ENCODE measurements at places on chromosomes 11 and 22.

GRCh38 chr22:31826443-31826842 lies 72.6 kb downstream of the DEPDC5 start:
- no peak for DNase-seq

DNA sequence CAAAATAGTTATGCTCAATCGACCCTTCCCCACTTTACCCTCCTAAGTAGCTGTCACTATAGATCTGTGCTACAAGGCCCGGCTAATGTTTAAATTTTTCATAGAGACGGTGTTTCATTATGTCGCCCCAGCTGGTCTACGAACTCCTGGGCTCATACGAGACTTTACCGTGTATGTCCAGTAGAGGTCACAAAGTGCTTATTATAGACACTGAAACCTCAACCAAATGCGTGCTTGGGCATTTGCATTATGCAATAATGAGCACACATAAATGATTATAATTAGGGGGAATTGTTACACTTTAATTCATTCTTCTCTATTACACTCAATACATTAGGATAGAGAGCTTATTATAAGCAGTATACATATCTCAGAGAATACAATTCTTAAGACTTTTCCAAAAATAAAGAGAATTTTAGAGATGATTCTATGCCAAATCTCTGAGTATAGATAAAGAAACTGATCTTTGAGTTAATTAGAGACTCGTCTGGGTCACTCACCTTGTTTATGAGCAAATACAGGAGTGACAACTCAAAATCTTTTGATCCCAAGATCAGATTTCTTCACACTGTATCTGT lies 12.5 kb upstream of the MRPL16 start:
- DNase-seq, result peak; percentile 82

GRCh38 chr11:134850566-134850965 lies 438.5 kb upstream of the B3GAT1 start:
- no peak for DNase-seq

GRCh38 chr11:43947003-43947500 lies 4.6 kb downstream of the C11orf96 start:
- DNase-seq, result peak; percentile 66

- DNase-seq, result no peak
Measured at GRCh38 chr22:25742918-25743708, 1.1 kb downstream of the MYO18B start.

GRCh38 chr11:18713646-18714442 lies 12.1 kb downstream of the IGSF22 start:
- DNase-seq, result no peak

GRCh38 chr11:119614222-119615002 lies 114.6 kb downstream of the NECTIN1 start:
- DNase-seq, result no peak

DNA sequence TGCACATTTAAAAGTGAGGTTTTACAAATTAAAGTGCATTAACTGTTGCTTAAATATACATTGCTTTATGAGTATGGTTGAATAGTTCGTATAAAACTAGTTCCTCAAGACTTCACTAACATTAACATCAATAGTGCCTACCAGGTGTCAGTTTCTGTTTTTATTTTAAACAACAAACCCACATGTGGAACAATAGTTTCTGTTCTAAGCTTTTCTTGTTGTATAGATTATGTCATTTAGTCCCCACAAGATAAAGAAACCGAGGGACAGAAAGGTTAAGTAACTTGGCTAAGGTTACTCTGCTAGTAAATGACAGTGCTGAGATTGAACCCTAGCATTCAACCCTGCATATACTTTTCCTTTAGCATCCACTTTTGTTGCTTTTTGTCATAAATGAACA lies 41.4 kb upstream of the ST14 start:
- no peak for DNase-seq

- no peak for DNase-seq
Measured at GRCh38 chr11:75380716-75381420, 18.4 kb upstream of the RPS3 start.

GRCh38 chr22:45358127-45358526 lies 48.4 kb downstream of the FAM118A start:
- DNase-seq, result no peak

DNA sequence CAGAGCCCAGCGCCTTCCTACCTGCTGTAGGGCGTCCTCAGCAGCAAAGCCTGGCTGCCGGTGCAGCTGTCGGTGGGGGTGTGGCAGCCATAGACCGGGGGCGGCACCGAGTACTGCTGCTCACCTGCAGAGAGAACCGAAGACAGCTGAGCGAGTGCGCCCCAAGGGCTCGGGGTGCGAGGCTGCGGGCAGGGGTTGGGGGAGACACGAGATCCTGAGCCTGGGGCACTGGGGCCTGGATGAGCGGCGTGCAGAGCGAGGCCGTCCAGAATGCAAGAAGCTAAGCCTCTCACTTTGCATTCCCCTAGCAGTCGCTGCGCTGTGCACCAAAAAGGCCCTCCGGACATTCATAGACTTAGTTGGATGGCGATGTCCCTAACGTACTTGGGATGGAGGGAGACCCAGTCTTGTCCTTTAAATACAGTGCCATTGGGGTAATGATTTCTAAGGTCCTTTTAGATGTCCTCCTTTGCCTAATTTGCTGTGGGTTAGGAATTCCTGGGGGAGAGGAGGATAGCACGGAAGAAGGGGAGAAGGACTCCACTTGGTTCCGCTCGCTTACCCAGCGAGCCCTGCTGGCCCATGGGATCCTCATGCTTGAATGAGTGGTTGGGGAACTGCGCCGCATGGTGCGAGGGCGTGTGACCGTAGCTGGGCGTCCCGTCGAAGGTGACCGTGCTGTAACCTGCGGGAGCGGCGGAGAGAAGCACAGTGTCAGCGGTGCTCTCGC lies 7.2 kb downstream of the WT1 start:
- no peak for DNase-seq

- DNase-seq, result no peak
Measured at GRCh38 chr22:40216041-40216756, 38.5 kb downstream of the TNRC6B start.

DNA sequence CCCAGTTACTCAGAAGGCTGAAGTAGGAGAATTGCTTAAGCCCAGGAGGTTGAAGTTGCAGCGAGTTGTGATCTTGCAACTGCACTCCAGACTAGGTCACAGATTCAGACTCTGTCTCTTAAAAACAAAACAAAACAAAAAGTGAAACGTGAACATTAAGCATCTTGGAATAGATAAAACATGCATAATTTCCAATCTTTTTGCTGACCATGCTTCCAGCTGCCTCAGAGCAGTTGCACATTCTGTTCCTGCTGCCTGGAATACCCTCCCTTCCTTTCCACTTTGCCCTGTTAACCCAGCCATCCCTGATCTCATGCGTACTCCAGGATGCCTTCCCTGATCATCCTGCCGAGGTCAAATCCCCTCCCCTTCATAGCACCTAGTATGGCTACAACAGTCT lies 718 bp upstream of the CCDC88B start:
- no peak for DNase-seq

DNA sequence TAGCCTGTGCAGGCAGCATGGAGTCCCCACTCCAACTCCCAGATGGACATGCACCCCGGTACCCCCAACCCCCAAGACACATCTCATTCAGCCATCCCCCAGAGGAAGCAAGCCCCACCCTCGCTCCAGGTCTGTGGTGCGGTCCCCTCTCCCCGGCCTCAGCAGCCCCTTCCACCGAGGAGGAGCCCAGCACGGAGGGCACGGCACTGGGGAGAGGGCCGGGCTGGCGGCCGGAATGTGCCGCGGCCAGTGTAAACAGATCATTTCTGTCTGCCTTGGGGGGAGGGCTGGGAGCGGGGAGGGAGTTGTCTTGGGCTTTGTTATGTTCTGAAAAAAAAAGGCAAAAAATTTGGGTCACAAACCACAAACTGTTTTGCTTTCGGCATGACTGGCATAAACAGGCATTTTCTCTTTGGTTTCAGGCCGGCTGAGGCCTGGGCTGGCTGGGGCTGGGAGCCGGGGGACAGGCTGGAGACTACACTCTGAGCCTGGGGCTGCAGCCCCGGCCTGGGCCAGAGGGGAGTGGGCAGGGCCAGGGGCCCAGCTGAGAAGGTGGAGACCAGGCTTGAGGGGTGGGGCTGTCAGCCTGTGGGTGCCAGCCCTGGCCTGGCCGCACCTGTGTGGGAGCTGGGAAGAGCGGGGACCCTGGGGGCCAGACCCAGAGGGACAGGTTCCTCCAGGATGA lies 16.8 kb downstream of the IGF2 start:
- no peak for DNase-seq

- DNase-seq, result no peak
Measured at GRCh38 chr11:16911658-16912057, 102.6 kb downstream of the PLEKHA7 start.

DNA sequence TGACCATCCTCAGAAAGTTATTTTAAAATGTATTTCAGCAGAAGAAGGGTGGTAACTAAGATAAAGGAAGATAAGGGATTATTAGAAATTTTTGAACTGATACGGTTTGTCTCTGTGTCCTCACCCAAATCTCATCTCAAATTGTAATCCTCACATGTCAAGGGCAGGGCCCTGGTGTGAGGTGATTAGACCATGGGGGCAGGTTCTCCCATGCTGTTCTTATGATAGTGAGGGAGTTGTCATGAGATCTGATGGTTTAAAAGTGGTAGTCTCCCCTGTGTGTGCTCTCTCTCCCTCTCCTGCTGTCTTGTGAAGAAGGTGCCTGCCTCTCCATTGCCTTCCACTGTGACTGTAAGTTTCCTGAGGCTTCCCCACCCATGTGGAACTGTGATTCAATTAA lies 36.1 kb downstream of the CYP2R1 start:
- DNase-seq, result no peak

DNA sequence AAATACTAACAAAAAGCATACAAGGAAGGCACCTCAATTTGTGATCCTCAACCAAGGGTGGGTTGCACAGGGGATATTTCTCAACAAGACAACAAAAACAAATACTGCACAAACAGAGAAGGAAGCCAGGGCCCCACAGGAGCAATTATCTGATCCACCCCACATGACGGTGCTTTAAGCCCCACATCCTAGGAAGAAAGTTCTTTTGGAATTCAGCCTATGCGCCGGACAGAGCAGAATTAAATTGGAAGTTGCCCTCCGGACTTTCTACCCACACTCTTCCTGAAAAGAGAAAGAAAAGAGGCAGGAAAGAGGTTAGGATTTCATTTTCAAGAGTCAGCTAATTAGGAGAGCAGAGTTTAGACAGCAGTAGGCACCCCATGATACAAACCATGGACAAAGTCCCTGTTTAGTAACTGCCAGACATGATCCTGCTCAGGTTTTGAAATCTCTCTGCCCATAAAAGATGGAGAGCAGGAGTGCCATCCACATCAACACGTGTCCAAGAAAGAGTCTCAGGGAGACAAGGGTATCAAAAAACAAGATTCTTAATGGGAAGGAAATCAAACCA lies 40.6 kb downstream of the OSBP start:
- no peak for DNase-seq

GRCh38 chr22:16699326-16699725 lies 106.7 kb upstream of the CCT8L2 start:
- no peak for DNase-seq

DNA sequence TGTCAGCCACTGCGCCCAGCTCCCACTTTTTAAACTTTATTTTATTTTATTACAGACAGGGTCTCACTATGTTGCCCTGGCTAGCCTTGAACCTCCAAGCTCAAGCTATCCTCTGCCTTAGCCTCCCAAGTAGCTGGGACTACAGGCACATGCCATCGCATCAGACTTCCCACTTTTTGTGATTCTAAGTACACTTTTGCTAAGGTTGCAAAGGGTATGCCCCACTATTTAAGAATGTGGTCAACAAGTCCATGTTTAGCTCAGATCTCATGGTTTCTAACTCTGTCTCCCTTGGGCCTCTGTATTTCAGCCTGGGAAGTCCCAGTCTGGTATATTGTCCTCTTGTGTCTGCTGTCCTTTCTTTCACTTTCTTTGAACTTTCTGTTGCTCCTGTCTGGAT lies 35.3 kb downstream of the EXPH5 start:
- DNase-seq, result no peak

DNA sequence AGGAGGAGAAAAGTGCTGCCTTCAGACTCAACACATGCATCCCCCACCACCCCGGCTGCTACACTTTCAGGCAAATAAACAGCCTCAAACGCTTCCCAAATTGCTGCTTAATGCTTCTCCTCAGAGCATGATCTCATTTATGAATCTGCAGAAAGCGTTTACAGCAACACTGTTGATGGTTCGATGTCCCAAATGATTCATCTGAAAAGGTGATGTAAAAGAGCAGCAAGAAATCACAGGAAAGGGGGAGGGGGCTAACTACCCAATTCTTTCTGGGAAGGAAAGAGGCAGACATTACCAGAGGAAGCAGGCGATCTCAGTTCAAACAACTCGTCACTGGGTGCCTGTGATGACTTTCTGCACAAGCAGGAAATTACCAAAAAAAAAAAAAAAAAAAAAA lies 119.6 kb downstream of the TENM4 start:
- no peak for DNase-seq

- no peak for DNase-seq
Measured at GRCh38 chr22:28183078-28183860, 264.2 kb upstream of the PITPNB start.

DNA sequence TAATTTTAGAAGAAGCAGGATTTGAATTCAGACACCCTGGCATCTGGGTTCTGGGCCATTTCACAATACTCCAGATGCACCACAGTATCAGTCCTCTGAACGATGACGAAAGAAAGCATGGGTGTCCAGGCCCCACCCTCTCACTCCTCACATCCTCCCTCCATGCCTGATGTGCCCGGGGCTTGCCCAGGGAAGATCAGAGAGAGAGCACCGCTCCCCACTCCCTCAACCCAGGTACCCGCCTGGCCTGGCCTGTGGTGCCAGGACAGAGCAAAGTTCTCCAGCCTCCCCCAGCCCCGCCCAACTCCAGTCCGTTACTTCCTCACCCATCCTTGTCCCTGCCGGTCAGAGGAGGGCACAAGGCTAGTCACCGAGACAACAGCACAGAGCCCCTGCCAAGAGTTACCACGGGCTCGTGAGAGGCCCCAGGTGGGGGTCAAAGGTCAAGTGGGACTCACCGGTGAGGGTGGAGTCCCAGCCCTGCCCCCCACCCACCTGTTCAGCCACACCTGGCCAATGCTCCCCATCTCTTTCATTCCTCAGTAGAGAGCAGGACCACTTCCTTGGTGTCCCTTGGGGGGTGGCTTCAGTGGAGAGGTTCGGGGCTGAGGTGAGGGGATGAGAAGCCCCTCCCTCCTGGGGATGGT lies 8.1 kb downstream of the BCL9L start:
- DNase-seq, result peak; percentile 66

DNA sequence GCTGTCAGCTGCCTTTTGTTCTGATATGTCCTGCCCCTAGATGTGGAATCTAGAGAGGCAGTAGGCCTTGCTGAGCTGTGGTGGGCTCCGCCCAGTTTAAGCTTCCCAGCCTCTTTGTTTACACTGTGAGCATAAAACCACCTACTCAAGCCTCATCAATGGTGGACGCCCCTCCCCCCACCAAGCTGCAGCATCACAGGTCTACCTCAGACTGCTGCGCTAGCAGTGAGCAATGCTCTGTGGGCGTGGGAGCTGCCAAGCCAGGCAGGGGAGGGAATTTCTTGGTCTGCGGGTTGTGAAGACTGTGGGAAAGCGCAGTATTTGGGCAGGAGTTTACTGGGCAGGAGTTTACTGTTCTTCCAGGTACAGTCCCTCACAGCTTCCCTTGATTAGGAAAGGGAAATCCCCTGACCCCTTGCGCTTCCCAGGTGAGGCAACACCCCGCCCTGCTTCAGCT lies 98.5 kb downstream of the SMCO4 start:
- DNase-seq, result peak; percentile 79

GRCh38 chr11:9616858-9617257 lies 43.4 kb downstream of the WEE1 start:
- no peak for DNase-seq
